ENCODE measurements at places on chromosomes 4 and X. TPM values are rescaled to one million over a fixed set of nuclear protein-coding genes. Genes with fewer than 3 reads are reported as not detected.

- no peak for DNase-seq
Measured at GRCh38 chr4:48346594-48346993, 5.3 kb downstream of the SLAIN2 start.

DNA sequence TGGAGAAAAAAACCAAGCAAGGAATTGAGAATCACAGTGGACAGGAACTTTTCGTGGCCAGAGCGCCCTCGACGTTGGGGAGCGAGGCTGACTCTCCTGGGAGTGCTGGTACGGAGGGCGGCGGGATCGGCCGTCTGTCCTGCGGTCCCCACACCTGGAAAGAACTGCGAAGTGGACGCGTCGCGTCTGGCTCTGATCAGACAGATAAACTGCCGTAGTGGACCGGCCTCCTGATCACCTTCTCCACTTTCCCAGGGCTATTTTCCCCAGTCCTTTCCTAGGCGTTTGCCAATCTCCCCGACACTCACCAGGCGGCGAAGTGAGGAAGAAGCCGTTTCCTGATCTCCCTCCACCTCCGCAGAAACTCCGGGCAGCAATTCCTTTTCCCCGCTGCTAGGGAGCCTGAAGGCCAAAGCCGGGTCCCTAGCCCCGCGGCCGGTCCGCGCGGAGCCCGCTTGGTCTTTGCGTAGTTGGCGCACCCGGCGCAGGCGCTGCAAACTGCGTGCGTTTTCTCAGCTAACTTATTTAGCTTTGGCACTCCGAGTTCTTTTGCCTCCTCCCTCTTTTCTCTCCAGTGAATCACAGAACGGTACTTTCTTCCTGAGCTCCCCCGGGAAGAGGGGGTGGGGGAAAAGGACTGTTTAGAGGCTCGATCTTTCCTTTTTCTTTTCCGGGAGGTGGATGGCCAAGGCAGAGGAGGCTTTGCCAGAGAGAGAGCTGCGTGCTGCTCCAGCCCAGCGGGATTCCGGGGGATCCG, at the start of gene ARSJ:
Gene ARSJ, minus strand, starts transcription at position 500 of the 757 bp plus-strand sequence. CDS start 813 bp downstream, outside the sequence.
- DNase-seq: peak; percentile 80

DNA sequence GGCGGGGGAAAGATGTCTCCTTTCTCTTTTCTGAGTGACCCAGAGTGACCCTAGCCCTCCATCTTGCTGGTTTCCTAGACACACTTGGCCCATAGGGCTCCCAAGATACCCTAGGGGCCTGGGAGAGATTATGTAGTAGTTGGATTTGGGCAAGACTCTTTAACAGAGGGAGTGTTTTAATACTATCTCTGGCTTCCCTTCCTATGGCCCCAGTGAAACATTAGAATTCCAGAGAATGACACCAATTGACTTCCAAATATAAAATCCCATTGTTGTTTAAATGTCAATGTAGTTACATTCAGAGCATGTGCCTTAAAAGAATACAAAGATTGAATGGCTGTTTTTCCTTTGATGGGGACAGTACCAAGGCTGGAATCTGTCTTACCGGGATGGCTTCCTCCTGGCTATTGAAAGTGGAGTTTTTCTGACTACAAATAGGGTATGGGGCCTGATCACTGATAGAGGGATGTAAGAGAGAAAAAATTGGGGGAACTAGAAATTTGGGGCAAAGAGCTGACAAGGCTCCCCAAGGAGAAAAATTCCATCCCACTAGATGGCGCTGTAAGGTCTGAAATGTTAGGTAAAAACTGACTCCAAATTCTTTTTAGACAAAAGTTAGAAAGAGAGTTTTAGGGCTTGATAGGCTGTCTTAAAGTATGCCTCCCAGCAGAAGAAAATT, 10.7 kb downstream of the TENT5D start:
- DNase-seq: no peak

GRCh38 chrX:108029928-108030711, 14.7 kb upstream of the VSIG1 start:
- DNase-seq: no peak

The GAGE2A gene
- not detected for total RNA-seq

GRCh38 chr4:6548201-6548881, 26.6 kb upstream of the MAN2B2 start:
- DNase-seq: peak; percentile 25

DNA sequence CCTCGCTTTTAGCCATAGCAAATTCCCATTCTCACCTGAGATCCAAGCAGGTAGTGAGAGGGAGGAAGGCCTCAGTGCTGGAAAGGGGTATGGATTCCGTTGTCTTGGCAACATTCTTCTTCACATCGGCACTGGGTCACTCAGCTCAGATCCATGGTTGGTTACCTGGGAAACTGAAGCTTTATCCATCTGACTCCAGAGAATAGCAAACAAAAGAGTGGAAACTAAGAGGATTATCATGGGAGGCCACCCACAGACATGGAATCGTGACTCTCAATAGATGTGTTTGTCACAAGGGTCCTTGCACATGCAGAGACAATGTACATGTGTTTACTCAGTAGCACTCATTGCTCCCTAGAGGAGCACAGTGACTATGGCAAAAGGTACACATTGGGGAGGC, 81.0 kb downstream of the MAGED4 start:
- DNase-seq: no peak

GRCh38 chr4:65651751-65652150, 18.5 kb downstream of the EPHA5 start:
- DNase-seq: no peak

- DNase-seq: no peak
Measured at GRCh38 chr4:111464251-111465045, 680.8 kb upstream of the FAM241A start.

DNA sequence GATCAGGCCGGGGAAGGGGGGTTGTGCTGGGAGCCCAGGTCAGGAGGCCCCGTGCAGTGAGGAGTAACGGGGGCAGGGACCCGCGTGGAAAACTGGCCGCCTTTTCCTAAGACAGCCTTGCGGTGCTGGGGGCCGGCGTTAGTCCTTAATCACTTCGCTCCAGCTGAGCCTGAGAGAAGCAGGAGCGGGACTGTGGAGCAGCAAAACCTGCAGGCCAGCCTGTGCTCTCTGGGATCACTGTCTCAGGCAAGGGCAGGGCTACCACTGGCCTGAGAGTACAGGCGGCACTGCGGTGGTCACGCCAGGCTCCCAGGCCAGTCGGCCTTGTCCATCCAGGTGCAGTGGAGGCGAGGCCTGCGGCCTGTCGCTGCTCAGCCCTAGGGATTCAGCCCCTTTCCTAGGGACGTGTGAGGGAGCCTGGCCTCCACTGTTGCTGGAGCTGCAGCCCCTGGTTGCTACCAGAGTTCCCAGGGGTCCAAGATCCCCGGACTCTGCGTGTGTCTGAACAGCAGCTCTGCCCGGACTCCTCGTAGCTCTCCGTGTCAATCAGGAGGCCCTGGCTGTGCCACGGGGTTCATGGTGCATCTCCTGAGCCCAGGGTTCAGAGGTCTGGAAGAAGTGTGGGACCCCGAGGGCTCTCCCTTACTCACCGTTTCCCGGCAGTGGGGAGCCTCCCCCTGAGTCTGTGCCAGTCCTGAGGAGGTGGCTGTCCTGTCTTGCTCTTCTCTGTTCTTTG, 2141.7 kb upstream of the TENM3 start:
- DNase-seq: no peak

The ADRA2C gene
- total RNA-seq: not detected

DNA sequence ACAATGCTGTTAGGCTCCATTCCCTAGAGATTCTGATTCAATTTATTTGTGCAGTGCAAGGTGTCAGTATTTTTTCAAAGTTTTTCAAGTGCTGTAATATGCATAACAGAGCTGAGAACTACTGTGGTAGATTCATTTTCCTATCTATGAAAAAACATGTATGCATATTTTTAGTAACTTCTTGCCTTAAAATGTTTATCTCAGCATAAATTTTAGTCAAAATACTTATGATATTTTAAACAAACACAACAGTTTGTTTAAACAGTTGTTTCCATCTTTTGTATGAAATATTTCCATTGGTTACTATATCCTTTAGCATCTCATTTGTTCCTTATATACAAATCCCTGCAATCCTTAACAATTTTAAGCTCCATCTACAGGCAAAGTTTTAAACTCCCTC, 624.8 kb upstream of the ADGRL3 start:
- no peak for DNase-seq

DNA sequence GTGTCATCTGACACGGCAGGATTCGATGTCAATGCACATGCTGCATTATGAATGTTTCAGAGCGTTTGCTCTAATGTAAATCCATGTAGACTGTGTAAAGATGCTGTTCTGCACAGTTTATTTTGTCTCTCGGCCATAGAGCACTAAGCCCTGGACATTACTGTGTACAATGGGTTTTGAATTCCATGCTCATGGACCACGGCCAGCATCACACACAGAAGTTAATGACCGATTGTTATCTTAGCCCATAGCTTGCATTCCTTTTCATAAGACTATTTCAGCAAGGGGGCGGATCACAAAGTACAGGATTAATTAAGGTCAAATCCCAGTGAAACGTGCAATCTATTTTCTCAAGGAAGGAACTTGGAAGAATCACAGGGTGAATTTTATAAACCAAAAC, 286.1 kb upstream of the TENM3 start:
- peak; percentile 84 for DNase-seq

DNA sequence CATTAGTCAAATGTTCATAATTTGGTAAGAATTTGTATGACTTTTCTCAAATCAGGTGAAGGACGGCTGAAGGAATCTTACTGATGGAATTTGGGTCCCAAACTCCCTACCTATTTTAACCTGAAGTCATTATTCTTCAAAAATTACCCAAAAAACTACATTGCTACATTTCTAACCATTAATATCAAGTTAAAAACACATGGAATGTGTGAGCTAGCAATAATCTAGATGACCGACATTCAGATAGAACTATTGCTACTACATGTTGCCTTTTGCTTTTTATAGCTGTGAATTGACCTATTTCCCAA, 25.3 kb upstream of the WWC2 start:
- DNase-seq: no peak

The ATP11C gene
- total RNA-seq: 34.7 TPM

DNA sequence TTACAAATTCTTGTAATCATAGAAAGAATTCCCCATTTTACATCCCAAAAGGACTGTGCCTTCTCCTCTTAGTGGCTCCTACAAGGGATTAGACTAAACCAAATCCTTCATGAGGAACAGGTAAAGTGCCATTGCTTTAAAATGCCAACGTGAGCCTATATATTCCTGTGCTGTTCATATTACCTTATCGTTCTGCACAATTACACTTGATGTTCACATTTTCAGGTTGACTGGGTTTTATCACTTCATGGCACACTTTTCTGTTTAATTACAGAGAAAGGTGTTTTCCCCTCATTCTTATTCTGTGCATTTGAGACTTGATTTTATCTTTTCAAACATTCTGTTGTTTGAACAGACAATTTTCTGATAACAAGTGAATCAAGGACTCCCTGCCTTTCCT, 645.6 kb upstream of the FTHL17 start:
- no peak for DNase-seq

- DNase-seq: no peak
Measured at GRCh38 chr4:169119536-169119935, 109.5 kb upstream of the CBR4 start.

- DNase-seq: no peak
Measured at GRCh38 chr4:135732448-135732847, 1530.9 kb upstream of the PABPC4L start.

GRCh38 chrX:10474913-10475568, 145.3 kb downstream of the MID1 start:
- no peak for DNase-seq

- DNase-seq: no peak
Measured at GRCh38 chr4:74158466-74159142, 686 bp downstream of the MTHFD2L start.

DNA sequence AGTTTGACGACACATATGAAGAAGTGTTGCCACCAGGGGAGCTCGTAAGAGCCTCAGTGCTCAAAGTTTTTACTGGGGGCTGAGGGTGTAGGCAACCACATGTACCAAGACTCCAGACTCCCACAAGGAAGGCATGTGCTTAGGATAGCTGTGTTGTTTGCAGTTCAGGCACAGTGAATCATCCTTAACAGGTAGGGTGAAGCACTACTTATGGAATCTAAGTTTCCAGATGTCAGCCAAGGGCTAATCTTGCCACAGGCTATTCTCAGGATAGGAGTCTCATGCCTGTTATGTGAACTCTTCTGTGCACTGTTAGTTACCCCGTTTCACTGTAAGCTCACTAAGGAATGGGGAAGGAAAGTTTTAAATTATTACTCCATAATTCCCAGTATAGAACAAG, 202.6 kb downstream of the TMA16 start:
- DNase-seq: no peak

The IQCM gene
- not detected for total RNA-seq

The MGARP gene
- total RNA-seq: 1.6 TPM

DNA sequence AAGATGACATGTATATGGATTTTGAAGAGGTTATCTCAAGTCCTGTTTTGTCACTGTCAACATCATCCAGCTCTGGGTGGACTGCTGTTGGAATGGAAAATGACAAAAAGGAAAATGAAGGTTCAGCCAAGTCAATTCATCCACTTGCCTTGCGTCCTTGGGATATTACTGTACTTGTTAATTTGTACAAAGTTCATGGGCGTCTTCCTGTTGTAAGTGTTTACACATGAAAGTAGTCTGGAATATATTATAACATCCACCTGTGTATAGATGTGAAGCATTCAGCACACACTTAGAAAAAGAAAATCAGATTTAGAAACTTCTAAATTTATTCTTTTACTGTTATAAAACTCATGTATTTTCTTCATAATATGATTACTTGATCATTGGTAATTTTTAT, 67.2 kb downstream of the BLTP1 start:
- DNase-seq: no peak

GRCh38 chr4:17027495-17027894, 129.1 kb upstream of the LDB2 start:
- peak; percentile 87 for DNase-seq

GRCh38 chr4:179605196-179605595, 2163.0 kb upstream of the AGA start:
- no peak for DNase-seq

DNA sequence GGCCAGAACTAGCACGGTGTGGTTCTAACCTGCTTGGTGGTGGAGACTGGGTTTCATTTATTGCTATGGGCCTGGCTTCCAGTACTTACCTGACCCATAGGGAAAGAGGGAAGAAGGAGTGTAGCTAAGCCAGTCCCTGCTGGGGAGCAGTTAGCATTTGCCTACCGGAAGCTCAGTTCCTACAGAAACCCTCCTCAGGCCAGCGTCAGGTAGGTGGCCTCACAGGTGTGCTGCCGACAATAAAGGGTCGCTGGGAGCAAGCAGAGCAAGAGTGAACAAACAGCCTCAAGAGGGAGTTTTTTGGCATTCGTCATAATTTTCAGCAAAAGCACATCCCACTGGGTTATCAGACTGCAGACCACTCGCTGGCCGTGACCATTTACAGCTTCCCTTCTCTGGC, 740.6 kb upstream of the TENM3 start:
- no peak for DNase-seq

The RBM46 gene
- total RNA-seq: not detected

- DNase-seq: no peak
Measured at GRCh38 chr4:112819729-112820128, 182.8 kb downstream of the LARP7 start.

The LUZP4 gene
- not detected for total RNA-seq

DNA sequence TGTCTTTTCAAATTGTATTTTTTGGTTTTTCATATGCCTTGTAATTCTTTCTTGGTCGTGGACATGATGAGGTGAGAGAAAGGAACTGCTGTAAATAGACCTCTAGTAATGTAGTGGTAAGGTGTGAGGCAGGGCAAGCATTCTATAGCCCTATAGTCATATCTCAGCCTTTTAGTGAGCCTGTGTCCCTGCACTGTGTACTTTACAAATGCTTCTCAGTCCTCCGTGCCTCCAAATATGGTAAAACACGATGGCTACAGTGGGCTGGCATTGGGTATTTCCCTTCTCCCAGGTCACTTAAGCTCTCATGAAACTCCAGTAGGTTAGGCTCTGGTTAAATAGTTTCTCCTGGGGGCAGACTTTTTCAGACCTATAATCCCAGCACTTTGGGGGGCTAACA, 57.9 kb upstream of the PLS3 start:
- no peak for DNase-seq

The TREX2 gene
- 0.39 TPM for total RNA-seq
